Ascending aorta (tissue), 2 donors: ENCODE measurements at places on chromosomes 11 and 22. TPM values are rescaled to one million over a fixed set of nuclear protein-coding genes. Genes with fewer than 3 reads are reported as not detected.

DNA sequence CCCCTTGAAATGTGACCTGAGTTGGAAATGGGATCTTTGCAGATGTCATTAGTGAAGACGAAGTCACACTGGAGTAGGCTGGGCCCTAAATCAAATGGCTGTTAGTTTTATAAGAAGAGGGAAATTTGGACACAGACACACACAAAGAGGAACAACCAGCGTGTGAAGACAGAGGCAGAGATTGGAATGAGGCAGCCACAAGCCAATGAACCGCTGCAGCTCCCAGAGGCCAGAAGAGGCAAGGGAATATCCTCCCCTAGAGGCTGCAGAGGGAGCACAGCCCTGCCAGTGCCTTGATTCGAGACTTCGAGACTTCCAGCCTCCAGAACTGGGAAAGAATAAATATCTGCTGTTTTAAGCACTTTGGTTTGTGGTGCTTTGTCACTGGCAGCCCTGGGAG lies 484.5 kb downstream of the MN1 start:
- no peak overlapping the region for H3K27ac ChIP-seq
- H3K27me3 ChIP-seq: no peaks in the 10 kb centered on the region
- no peak for DNase-seq
- no peaks in the 10 kb centered on the region for H3K36me3 ChIP-seq
- peaks cover 5% of the 10 kb centered on the region for H3K4me1 ChIP-seq
- H3K4me3 ChIP-seq: no peak overlapping the region

NXPE1 gene
- not detected for total RNA-seq

RIMBP3C gene
- total RNA-seq: not detected

DNA sequence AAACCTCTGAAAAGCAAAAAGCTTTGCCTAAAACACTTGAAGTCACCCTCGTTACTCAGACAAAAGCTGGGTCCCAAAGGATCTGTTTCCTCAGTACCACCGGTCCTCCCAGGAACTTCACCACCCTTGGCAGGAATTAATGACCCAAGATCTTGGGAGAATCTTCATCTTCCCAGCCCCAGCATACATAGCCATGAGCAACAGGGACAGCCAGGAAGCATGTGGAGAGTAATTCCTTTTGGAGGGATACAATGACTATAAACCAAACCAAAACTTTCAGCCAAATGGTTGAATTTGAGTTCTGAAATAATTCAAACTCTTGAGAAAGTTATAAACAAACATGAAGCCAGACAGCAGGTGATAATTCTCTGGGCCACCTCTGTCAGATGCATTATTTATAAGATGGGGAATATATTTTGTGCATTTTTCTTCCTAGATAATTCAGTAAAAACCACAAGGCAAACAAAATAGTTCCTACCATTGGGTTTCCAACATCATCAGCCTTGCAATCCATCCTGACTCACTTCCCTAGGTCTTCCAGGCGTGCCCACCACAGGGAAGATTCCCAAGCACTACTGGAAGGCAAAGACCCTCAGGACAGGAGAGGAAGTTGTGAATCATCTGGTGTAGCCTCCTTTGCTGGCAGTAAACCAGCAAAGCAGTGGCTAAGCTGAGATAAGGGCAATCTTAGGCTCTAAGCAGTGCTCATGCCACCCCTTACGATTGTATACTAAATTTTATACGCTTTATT lies 71.7 kb upstream of the DRD2 start:
- H3K36me3 ChIP-seq: no peaks in the 10 kb centered on the region
- no peak for DNase-seq
- H3K4me3 ChIP-seq: no peak overlapping the region
- no peaks in the 10 kb centered on the region for H3K4me1 ChIP-seq

GRCh38 chr11:69638941-69639681 lies 1.8 kb upstream of the CCND1 start:
- peak overlapping the region; percentile 51 for H3K27ac ChIP-seq
- peak; percentile 57 for DNase-seq
- H3K4me1 ChIP-seq: peaks cover 45% of the 10 kb centered on the region
- H3K27me3 ChIP-seq: no peaks in the 10 kb centered on the region

OSM gene
- total RNA-seq: not detected

DNA sequence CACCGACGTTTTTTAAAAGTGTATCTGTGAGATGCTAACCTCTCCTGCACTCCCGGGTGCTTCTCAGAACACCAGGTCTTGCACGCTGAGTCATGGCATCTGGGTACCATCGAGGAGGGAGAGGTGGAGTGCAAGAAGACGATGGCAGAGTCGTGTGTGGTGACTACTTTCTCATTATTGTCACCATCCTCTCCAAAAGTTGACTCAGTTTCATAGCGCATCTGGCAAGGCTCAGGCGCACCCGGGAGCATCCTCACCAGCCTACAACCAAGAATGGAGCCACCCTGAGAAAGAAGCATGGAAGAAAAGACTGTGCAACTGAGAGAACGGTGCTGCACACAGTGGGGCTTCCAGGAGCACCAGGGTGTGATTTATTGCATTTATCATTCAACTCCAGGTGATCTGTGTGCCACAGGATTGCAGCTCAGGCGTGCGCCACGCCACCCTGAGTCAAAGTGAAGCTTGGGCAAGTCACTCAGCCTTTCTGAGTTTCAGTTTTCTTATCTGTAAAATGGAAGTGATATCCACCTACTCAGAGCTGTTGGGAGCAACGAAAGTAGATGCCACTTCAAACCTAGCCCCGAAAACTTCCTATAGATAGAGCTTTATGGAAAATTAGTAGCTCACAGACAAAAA lies 65.4 kb downstream of the LINC01488 start:
- no peaks in the 10 kb centered on the region for H3K36me3 ChIP-seq
- no peaks in the 10 kb centered on the region for H3K27me3 ChIP-seq
